Stimulated activated CD4-positive, alpha-beta T cell treated with anti-CD3 and anti-CD28 coated beads, Interleukin-15, amount 100 ng/mL, for 1 hour (primary cell): ENCODE measurements at places on chromosomes 4 and X.

- no peak for DNase-seq
These were observed 29.2 kb downstream of the EFHC2 start for GRCh38 chrX:44314259-44314734.

- no peak for DNase-seq
These were observed 114.7 kb downstream of the PDLIM5 start for GRCh38 chr4:94566420-94566819.

- no peak for DNase-seq
These were observed 1346.7 kb upstream of the IGFBP7 start for GRCh38 chr4:58456727-58457384.

GRCh38 chrX:10649265-10649664 is 28.9 kb upstream of the MID1 start:
- DNase-seq: no peak

DNA sequence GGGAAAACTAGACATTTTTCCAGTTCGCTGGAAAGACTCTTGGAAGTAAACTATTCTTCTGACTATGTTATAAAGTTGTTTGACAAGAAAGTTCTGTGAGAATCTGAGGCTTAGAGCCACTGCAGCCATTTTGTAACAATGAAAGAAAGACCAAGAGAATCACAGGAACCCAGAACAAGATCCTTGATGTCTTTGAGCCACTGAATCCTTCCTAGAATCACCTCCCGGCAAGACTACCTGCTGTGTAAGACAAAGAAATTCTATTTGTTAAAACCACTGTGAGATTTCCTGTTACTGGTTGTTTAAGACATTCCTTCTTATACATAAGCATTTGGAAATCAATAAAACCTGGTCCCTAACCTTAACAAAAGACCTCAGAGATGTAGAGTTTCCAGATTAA is 175.7 kb upstream of the RASGEF1B start:
- DNase-seq: no peak

- DNase-seq: no peak
These were observed 13.7 kb upstream of the ANKRD50 start for GRCh38 chr4:124726269-124726668.

DNA sequence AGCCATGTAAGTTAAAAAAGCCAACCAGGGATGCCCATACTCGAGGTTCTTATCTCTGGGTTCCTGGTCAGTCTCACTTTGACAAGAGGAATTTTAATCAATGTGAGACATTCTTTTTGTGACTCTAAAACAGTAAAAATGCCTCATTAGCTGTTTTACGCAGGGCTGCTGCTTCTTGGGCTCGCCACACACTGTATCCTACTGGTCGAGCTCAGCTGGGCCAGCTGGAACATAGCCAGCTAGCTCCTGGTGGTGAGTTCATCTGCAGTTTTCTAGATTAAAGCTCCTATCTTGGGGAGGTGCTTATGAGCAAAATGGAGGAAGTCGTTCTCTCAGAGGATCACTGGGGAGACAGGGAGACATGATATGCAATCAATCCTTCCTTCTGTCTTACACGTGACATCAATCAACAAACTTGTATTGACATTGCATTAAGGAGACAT is 55.9 kb upstream of the LEF1 start:
- DNase-seq: no peak

- DNase-seq: no peak
These were observed 13.8 kb upstream of the GPC3 start for GRCh38 chrX:133999031-133999705.

- no peak for DNase-seq
These were observed 35.2 kb downstream of the SEPTIN11 start for GRCh38 chr4:76984788-76985211.

DNA sequence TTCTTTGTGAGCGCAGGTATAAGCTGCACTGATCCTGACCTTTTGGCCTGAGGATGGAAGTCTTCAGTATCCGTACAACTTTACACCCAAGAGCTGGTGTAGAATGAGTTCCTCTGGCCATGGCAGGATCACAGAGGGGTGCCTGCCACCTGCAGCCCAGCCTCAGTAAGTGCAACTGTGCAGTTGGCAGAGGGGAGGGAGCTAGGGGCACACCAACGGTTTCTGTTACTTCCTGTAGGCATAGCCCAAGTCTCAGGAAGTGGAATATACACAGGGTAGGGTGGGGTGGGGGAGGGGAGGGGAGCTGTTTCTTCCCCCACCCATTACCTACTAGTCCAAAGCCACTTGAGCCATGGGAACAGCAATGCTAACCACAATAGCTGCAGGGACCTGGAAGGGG is 85.4 kb upstream of the GBA3 start:
- no peak for DNase-seq

- no peak for DNase-seq
These were observed 64.4 kb downstream of the CHST7 start for GRCh38 chrX:46637938-46638337.

DNA sequence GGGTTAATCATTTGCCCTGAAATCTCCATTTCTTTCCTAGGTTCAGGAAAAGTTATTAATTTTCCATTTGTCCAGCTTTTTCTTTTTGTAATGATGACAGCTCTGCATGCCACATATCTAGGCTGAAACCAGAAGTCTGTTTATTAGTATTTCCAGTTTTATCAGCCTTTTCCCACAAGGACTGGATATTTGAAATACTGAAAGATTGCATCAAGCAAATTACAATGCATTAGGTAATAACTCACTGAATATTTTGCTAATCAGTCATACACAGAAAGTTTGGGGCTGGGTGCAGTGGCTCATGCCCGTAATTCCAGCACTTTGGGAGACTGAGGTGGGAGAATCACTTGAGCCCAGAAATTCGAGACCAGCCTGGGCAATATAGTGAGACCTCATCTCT is 21.5 kb downstream of the SLC9A7 start:
- no peak for DNase-seq

GRCh38 chrX:30821116-30821515 is 67.9 kb downstream of the TAB3 start:
- no peak for DNase-seq

DNA sequence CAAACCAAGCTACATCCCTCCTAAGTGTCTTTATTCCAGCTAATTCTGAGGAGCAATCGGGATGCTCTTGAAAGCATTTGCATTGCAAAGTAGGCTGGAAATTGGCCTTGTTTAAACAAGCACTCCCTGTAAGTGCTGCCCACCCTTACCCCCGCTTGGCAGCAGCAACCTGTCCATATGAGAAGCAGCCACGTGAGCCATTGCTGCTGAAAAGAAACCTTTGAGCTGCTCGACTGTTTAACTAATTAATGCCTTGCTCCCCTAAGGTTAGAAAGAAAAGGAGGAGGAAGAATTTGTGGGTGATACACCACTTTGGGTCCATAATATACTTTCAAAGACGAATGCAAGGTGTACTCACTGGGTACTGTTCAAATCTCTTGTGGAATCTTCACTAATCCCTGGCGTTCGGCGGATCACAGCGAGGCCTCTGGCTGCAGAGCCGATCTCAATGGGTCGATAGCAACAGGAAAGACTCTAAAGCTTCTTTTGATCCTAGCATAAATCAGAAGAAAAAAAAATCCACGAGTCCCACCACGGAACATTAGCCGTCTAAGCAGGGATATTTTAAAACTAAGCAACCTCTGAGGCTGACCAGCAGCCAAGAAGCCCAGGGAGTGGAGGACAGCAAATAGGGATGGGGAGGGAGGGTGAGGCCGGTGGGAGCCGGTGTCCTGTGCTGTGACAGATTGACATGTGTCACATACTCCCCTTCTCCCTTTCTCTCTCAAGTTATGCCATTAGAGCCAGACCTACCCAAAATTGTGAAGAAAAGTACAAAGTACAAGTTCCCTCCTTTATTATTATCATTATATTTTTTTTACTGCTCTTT is 37.2 kb upstream of the MGST2 start:
- DNase-seq: no peak

- DNase-seq: no peak
These were observed 230.8 kb downstream of the CFAP299 start for GRCh38 chr4:80566203-80566872.

- no peak for DNase-seq
These were observed 488.1 kb downstream of the PCDH10 start for GRCh38 chr4:133637161-133637560.

- DNase-seq: no peak
These were observed 162.0 kb upstream of the GATB start for GRCh38 chr4:151922811-151923210.

- no peak for DNase-seq
These were observed 59.3 kb downstream of the JADE1 start for GRCh38 chr4:128868758-128869157.

DNA sequence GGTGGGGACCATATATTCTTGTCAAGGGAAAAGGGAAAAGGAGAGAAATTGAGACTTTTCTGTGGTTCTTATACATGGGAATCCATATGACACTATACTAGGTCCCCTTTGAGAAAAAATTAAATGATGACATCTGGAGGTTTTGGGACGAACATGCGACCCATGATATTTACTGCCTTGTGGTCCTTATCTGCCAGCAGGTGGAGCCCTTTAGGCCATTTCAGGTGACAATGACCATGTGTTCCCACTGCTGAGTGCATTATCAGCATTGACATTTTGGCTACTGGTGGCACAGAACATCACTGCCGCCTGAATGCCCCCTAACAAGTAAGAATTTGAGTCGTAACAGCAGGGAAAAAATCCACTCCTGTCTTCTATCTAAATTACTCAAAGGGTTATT is 843.4 kb downstream of the FSTL5 start:
- no peak for DNase-seq

GRCh38 chr4:112704991-112705845 is 68.3 kb downstream of the LARP7 start:
- DNase-seq: no peak

DNA sequence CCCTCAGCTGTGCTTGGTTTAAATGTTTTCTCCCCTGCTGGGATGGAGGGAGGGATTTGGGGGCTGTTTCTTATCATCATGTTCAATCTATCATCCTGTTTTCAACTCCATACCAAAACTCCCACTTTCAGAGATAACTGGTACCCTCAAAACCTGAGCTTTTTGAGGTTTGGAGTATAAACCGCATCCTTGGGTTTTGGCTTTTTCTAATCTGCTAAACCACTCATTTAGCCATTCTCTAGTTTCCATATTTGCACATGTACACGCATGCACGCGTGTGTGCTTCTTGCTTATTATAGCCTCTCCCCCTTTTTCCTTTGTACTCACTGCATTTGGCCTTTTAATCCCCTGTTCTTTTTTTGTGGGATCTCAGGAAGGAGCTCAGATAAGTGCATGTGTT is 116.7 kb upstream of the TEX13D start:
- DNase-seq: no peak

GRCh38 chrX:104742355-104742754 is 176.4 kb downstream of the IL1RAPL2 start:
- no peak for DNase-seq

DNA sequence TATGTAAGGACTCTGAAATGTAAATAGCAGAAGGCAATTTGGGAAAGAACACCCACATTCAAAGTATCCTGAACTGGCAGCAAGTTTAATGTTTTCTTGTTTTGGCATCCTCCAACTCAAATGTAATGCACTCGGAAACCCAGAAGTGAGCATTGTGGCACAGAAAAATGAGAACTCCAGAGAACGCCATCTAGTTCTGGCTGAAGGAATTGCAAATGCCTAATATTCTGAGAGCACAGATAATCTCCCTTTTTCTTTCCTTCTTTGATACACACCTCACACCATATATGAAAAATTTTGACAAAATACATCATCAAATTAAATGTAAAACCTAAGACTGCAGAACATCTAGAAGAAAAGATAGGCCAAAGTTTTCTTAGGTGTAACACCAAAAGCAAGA is 52.1 kb downstream of the PWWP3B start:
- no peak for DNase-seq

DNA sequence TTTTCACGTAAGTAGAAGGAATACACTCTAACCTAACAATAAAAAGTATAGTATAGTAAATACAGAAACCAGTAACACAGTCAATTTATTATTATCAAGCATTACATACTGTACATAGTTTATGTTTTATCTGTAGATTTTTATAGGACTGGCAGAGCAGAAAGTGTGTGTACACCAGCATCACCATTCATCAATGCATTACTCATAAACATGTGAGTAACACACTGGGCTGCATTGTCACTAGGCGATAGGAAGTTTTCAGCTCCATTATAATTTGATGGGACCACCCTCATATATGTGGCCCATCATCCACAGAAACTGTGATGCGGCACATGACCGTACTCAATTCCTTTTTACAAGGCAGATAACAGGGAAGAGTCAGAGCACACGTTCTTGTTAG is 137.8 kb upstream of the RBPJ start:
- no peak for DNase-seq

DNA sequence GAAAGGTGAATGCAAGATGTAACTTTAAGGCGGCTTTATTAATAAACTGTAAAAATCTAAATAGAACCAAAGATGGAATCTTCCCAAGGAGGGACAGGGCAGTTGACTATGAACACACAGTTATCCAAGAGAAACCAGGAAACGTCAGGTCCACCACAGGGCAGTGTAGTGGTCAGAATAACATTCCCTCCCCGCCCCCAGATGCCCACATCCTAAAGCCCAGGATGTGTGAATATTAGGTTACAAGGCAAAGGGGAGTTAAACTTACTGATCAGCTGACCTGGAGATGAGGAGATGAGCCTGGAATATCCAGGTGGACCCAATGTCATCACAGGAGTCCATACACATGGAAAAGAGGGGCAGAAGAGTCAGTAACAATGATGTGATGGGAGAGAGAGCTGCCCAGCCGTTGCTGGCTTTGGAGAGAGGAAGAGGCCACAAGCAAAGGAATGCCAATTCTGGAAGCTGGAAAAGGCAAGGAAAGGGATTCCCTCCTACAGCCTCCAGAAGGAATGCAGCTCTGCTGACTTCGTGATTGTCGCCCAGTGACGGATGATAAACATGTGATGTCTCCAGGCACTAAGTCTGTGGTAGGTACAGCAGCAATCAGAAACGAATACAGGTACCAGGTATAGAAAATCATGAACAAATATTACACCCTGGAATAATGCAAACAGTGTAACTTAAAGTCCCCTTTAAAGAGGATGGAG is 5.2 kb downstream of the SH3KBP1 start:
- no peak for DNase-seq

DNA sequence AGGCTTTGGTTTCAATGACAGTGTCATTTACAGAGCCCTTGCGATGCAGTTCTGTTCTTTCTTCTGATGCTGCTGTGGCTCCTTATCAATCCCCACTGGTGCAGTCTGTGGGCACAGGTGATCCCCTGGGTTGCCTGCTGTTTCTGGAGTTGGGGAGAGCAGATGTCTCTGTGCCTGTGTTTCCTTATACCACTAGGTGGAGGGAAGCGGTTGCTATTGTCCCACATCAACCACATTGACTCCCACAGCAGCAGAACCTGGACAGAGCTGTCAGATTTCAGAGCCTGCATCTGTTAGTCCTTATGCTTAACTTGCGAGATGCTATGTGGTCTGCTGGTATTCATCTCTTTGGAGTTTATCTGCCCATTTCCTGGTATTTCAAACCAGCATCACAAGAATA is 57.7 kb downstream of the NEIL3 start:
- DNase-seq: no peak

GRCh38 chr4:6771229-6771671 is 11.3 kb upstream of the KIAA0232 start:
- DNase-seq: no peak

GRCh38 chr4:14906805-14907204 is 95.5 kb upstream of the CPEB2 start:
- DNase-seq: no peak

GRCh38 chr4:34850968-34851367 is 1393.3 kb downstream of the ARAP2 start:
- no peak for DNase-seq

GRCh38 chr4:82481506-82481840 is 51.1 kb downstream of the ENOPH1 start:
- DNase-seq: no peak

- no peak for DNase-seq
These were observed 19.9 kb upstream of the AR start for GRCh38 chrX:67523932-67524331.

GRCh38 chr4:79295086-79295485 is 30.8 kb downstream of the NAA11 start:
- no peak for DNase-seq
